ENCODE measurements at places on chromosomes 7 and 10. TPM values are rescaled to one million over a fixed set of nuclear protein-coding genes. Genes with fewer than 3 reads are reported as not detected.
A peak's percentile ranks its signal among the peaks of the same experiment; 100 is the strongest.

Gene ZNF212
- 7.8 TPM for total RNA-seq

- peak; percentile 85 for DNase-seq
These were observed 106.2 kb downstream of the SNX10 start for GRCh38 chr7:26397796-26398426.

- DNase-seq = no peak
These were observed 53.5 kb downstream of the DNAJB9 start for GRCh38 chr7:108623220-108623619.

DNA sequence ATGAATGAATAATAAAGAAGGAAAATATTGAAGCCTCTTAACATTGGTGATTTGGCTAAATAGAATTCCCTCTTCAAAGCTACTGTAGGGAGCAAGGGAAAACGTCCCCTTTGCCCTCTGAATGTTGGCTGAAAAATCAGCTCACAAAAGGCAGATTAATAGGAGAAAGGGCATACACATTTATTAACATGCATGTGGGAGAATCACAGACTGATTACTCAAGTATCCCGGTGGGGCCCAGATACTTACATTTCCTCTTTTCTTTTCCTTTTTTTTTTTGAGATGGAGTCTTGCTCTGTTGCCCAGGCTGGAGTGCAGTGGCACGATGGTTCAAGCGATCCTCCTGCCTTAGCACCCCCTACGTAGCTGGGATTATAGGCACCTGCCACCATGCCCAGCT, 68.5 kb downstream of the HK1 start:
- no peak for DNase-seq

- no peak for DNase-seq
These were observed 65.3 kb downstream of the CARD11 start for GRCh38 chr7:2978408-2978807.

DNA sequence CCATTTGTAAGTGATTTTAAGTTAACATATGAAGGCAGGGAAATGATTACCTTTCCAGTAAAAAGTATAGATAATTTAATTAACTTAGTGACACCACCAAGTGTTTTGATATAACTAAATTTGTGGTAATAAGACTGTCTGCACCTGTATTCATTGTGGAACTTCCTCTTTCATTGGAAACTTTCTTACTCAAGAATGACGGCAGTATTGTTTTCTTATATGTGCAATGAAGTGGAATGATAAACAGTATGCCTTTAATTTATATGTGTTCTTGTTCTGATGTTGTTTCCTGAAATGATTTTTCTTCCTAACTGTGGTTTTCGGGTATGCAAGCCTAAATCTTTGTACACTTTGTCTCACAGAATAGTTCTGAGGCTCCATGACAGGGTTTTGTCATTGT, 46.4 kb downstream of the CASD1 start:
- DNase-seq = no peak

DNA sequence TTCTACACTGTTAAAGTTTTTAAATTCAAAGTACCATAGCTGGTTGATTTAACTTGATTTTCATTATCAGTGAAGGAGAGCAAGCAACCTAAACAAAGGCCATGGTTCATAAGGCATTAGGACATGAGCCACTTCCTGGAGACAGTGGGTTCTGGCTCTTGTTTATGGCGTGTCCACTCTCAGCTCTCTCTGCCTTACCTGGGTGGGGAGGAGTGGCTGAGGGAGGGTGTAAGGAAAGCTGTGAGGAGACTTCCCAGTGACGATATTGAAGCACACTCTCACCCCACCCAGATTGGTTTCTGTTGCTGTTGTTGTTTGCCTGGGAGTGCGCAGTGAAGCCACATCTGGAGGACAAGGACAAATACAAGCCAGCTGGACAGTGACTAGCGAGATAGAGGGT, 365.3 kb upstream of the FZD8 start:
- DNase-seq = no peak

DNA sequence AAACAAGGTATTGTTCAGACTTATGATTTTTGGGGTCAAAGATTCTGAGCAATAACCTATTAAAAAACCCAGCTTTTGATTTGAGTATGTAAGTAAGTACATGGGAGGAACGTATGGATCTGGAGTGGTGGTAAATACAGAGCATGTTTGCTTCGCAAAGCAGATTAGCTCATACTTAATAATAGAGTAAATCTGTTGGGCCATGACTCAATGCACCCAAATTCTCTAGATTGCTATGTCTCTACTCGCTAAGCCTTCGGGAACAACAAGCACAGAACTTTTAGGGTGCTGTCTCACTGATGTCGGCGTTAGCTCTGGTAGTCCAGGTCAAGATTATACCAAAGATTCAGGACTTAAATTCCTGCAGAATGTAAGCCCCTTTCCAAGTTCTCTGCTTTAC, 807 bp upstream of the MINPP1 start:
- no peak for DNase-seq

DNA sequence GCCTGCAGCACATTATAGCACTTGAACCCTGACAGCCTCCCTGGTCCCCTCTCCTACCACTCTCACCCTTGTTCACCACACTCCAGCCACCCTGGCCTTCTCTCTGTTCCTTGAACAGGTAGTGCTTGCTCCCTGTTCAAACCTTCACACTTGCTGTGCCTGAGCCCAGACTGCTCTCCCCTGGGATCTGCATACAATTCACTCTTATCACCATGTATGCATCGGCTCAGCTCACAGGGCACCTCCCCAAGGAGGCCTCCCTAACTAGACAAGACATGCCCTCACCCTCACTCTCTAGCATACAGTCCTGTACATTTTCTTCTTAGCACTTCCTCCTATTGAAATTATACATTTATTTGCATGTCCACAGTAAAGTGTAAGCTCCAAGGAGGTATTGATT, 59.3 kb downstream of the FAM13C start:
- no peak for DNase-seq

Gene NEUROD6
- total RNA-seq = not detected

GRCh38 chr7:12648704-12649261, 38.6 kb upstream of the ARL4A start:
- DNase-seq = no peak

DNA sequence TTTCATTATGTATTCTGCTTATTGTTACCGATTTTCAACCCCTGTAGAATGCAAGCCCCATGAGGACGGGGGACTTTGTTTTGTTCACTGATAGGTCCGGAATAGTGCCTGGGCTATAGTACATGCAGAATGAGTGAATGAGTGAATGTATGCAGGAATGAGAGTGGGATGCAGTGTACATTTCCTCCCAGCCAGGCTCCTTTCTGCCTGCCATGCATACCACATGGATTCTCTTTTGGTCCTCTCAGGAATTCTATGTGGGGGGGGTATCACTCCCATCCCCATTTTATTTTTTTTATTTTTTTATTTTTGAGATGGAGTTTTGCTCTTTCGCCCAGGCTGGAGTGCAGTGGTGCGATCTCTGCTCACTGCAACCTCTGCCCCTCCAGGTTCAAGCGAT, 16.7 kb downstream of the TRIM56 start:
- DNase-seq = no peak

Gene CTNNA3
- 8.9 TPM for total RNA-seq

GRCh38 chr10:27253576-27253975, 13.0 kb upstream of the ACBD5 start:
- no peak for DNase-seq

DNA sequence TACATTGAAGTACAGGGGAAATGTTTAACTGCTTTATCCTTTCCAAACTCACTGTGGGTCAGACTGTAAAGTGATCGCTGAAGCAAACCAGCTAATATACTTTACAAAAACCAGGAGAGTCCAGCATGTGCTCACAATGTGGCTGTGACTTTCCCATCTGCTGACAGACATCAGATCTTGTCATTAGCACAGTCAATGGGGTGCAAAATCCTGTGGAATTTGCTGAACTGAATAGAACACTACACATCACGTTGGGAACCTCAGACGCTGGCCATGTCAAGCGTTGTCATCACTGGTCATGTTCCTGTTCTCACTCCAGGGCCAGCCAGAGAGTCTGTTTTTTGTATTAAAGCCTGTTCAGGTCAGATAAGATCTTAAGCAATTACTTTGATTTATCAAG, 83.4 kb downstream of the AGMO start:
- no peak for DNase-seq

DNA sequence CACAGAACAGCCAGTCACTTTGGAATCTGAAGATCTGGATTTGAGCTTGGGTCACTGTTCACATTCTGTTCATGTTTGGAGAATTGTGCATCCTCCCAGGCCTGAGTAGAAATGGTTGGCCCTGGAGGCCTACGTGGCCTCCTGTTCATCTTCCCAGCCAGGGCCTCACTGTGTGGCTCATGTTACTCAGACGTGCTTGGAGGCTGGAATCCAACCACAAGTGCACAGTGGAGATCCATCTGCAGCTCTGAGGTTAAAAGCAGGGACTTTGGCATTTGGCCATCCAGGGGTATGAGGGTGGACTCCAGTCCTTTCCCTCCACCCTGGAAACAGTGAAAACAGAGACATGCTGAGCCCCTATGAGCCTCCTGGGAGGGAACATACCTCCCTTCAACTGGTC, 709.0 kb upstream of the IGFBP3 start:
- DNase-seq = no peak

GRCh38 chr7:2936891-2937580, 92.9 kb upstream of the GNA12 start:
- peak; percentile 67 for DNase-seq

DNA sequence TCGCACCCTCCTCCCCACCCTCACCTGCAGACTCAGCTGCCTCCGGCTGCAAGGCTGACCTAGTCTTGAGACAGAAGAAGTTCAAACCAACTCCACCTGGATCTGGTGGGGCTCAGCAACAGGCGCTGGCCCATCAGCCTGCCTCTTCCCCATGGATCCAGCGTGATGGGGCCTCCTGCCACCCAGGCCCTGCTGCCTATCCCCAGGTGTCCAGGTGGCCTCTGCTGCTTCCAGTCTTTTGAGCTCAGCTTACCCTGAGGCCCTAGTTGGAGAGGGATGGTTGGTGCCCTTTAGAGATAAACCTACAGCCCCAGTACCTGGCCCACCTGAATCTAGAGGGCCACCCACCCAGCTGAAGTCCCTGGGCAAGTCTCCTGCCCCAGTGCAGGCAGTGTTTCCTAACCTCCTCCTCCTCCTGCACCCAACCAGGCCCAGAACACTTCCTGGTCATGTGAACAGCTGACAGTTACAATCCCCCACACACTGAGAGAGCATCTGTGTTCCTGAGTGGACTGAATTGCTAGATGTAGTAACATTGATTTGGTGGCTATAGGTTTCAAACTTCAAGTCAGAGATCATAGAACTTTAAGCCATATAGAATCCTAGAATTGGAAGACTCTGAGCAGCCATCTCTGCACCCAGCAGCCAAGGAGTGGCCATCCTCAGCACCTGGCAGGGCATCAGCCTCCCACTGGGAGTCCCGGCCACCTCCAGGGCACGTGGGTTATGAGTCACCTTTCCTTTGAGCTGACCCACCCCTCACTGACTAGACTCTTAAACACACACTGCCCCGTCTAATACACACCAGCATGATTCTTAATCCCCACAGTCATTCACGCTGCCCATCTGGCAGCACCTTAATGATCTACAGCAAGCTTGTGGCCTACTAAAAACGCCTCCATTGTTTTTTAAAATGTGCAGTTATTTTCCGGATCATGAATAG, 51.9 kb downstream of the ALOX5 start:
- DNase-seq = no peak

GRCh38 chr7:43481902-43482678, 100.8 kb upstream of the STK17A start:
- no peak for DNase-seq

- no peak for DNase-seq
These were observed 18.0 kb downstream of the WDR37 start for GRCh38 chr10:1074052-1074747.

Measured in aorta (tissue), 5 donors.